Esophagus mucosa (tissue), 1 donor: ENCODE measurements at places on chromosomes 4 and X. TPM values are rescaled to one million over a fixed set of nuclear protein-coding genes. Genes with fewer than 3 reads are reported as not detected.

GRCh38 chr4:26052663-26053541, 138.9 kb downstream of the SMIM20 start:
- no peak for ATAC-seq

- no peak for ATAC-seq
Measured at GRCh38 chrX:1351981-1352714, 15.6 kb downstream of the IL3RA start.

The F8A2 gene
- total RNA-seq, result not detected

The ZCCHC4 gene
- total RNA-seq, result 4.6 TPM

The ARHGAP6 gene
- total RNA-seq, result 0.56 TPM

- ATAC-seq, result no peak
Measured at GRCh38 chr4:83851261-83852084, 315.6 kb downstream of the GPAT3 start.

The SLC9A7 gene
- 6.3 TPM for total RNA-seq

DNA sequence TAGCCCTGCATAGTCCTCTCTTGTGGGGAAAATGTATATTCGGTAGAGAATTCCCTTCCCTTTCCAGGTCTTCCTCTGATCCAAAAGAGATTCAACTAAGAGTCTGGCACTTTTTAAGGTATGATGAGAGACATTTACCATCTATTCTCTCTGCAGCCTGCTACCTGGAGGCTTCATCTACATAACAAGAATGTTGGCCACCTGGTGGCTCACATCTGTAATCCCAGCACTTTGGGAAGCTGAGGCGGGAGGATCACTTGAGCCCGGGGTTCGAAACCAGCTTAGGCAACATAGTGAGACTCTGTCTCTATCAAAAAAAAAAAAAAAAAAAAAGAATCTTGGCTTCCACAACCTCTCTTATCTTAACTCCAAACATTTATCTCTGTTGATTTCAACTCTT, 40.4 kb upstream of the NOCT start:
- ATAC-seq, result no peak

- peak; percentile 32 for ATAC-seq
Measured at GRCh38 chrX:103919270-103919637, 43.2 kb upstream of the TMSB15B start.

DNA sequence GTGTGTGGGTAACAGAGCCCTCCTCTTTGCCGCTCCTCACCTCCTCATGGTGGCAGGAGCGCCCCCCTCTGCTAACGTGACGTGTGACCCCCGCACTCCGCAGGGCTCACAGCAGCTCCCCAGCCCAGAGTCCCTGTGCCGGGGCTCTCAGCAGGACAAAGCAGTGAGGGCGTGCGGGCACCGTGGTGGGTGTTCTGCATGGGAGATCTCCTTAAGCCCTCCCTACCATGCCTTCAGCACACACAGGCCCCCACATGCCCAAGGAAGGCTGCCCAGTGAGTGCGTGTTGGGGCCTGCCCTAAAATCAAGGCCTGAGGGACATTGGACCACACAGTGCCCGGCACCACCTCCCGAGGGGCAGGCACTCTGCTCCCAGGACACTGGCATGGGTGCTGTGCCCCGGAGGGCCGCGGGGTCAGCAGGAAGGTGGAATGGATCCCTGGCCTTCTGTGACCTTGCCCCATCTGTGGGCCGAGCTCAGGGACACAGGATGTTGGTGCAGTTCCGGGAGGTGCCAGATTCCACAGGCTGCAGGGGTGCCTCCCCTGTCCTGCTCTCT, 10.1 kb downstream of the PSAPL1 start:
- ATAC-seq, result no peak

The DIPK2B gene
- total RNA-seq, result 2.9 TPM

The NCBP2L gene
- total RNA-seq, result not detected

GRCh38 chrX:101550362-101550750, at the start of gene ARMCX1:
TSS of gene ARMCX1 (plus strand) at chrX:101550547. CDS start at chrX:101552931, 2,384 bp downstream.
- ATAC-seq, result peak; percentile 60

GRCh38 chr4:11436673-11437072, 8.0 kb upstream of the HS3ST1 start:
- ATAC-seq, result peak; percentile 27

GRCh38 chr4:81960961-81961360, 412.8 kb downstream of the HNRNPD start:
- ATAC-seq, result no peak

- ATAC-seq, result peak; percentile 71
Measured at GRCh38 chr4:153466949-153467896, 1.1 kb downstream of the TMEM131L start.

- no peak for ATAC-seq
Measured at GRCh38 chr4:73864365-73864764, 4.8 kb upstream of the CXCL1 start.

GRCh38 chr4:62402088-62402806, 1202.1 kb downstream of the ADGRL3 start:
- no peak for ATAC-seq

- no peak for ATAC-seq
Measured at GRCh38 chrX:45035071-45035470, 162.1 kb downstream of the KDM6A start.

- ATAC-seq, result no peak
Measured at GRCh38 chr4:93751411-93751810, 77.1 kb upstream of the ATOH1 start.

GRCh38 chr4:3869661-3870566, 103.7 kb downstream of the ADRA2C start:
- ATAC-seq, result no peak

DNA sequence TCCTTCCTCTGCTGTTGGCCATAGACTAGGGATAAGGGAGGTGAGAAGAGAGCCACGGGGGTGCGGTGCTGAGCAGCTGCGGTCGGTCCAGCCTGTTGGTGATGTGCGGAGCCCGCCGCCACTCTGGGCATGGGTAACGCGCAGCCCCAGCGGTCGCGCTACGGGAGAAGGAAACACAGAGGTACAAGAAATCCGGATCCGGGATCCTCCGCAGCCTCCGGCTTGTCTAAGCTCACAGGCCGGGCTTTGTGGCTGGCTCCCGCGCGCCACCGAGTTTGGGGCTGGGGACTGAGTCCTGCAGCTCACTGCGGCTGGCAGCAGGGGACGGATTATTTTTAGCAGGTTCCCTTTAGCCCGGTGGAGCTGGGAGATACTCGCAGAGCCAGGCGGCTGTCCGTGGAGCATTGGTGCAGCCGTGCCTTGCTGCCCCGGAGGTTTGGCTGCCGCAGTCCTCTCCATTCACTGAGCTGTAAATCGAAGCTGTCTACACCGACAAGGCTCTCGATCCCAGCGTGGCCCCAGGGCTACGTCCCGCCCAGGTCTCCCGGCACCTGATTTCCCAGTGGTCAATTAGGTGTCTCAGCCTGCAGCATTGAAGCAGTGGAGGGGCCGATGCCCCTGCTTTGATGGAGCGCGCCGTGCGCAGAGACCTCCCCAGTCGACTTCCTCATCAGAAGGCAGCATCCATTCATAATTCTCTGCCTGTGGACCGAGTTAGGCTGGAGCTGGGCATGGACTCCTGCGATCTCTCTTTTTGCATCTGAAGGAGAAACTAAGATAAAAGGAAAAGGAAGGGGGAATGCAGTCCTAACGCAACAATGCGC, 81.9 kb upstream of the SCML1 start:
- ATAC-seq, result no peak

DNA sequence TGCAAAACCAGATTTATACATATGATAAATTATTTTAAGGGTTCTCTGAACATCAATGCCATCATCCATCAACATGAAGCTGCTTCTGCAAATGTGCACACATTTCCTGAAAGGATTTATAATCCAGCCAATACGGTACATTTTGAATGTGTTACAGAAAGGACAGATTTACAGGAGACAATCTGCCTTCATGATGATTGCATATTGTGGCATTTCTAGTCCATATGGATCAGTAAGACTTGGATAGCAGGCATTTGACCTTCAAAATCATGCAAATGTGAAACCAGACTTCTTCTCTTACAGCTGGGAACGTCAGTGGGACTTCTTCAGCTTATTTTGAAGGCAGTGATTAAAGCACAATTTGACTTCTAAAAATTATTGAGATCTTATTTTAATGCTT, 217.3 kb upstream of the GK2 start:
- ATAC-seq, result no peak

- peak; percentile 72 for ATAC-seq
Measured at GRCh38 chrX:42384956-42385355, 393.0 kb downstream of the PPP1R2C start.

The COMMD8 gene
- total RNA-seq, result 21.6 TPM

DNA sequence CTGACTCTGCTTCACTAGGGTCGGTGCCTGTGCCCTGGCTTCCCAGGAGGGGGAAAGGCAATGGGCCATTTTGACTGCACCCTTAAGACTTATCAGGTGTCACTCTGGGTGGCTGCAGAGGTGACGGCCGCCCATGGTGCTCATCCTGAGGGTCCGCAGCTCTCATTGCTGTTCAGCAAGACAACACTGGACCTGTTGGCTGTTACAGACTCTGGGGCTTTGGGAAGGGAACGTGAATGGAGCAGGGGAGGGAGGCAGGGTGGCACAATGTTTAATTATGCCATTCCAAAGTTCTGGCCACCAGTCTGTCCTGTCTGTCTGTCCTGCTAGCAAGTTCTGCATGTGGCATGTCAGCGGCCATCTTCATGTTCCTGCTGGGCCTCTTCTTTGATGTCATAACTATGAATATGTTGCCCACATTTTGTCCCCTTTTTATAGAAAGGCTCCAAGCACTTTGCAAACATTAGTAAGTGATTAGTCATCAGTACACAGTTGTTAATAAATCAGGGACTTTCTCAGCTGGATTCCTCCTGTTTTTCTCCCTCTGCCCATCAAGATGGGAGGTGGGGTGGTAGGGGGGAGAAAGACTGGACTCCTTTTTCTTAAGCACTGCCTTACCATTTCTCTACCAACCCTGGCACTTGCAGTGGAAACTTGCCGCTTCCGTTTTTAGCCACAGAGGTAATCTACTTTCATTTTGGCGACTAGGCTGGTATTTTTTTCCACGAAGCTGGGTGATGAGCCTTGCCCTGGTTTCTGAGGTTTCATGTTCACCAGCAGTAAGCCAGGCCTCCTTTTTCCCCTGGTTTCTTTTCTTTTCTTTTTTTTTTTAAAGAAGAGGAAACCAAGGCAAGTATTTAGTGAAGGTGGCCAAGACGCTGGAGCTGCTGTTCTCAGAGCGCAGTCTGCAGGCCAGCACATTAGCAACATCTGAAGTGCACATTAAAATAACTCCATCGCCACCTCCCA, 88.6 kb upstream of the TRIM2 start:
- peak; percentile 60 for ATAC-seq

DNA sequence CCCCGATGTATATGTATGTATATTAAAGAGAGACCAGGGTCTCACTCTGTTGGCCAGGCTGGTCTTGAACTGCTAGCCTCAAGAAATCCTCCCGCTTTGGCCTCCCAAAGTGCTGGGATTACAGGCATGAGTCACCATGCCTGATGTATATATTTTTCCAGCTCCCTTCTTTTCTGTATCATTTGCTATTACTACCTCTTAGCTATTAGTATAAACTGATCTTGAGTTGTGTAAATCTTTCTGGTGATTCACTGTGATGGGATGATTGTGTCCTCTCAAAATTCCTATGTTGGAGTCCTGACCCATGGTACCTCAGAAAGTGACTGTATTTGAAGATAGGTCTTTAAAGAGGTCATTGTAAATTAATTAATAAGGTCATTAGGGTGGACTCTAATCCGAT, 53.1 kb downstream of the HPRT1 start:
- no peak for ATAC-seq

DNA sequence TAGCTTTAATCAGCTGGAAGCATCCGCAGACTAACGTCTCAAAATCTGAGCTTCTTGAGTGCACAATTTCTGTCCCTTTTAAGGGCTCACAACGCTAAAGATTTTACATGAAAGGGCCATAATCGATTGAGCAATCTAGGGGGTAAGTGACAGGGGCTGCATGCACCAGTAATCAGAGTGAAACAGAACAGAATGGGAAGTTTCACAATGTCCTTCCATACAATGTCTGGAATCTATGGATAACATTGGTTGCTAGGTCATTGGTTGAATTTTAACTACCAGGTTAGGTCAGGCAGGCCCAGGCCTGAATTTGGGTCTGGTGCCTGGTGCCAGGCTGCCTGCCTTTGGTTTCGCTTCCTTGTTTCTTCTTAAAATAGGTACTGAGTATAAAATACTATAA, 42.0 kb upstream of the MTMR8 start:
- no peak for ATAC-seq

DNA sequence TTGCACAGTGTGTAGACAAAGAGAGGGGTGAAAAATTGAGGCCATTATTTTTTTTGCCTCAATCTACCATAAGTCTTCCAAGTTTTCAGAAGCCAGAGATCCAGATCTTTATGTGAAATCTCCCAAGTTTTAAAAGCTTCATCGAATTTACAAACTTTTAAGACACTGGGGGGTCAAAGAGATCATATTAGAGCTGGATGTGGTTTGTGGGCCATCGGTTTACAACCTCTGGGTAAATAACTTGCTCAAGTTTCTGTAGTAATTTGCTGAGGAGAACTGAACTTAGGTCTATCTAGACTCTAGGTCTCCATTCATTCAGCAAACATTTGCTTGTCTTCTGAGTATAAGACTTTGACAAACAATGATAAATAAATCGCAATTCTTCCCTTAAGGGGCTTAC, 54.0 kb upstream of the CHRNA9 start:
- ATAC-seq, result no peak

The SYNPO2 gene
- 13.3 TPM for total RNA-seq

GRCh38 chr4:42816189-42816879, 76.2 kb upstream of the GRXCR1 start:
- ATAC-seq, result no peak

- ATAC-seq, result no peak
Measured at GRCh38 chr4:77169481-77169880, 12.5 kb downstream of the CCNG2 start.

DNA sequence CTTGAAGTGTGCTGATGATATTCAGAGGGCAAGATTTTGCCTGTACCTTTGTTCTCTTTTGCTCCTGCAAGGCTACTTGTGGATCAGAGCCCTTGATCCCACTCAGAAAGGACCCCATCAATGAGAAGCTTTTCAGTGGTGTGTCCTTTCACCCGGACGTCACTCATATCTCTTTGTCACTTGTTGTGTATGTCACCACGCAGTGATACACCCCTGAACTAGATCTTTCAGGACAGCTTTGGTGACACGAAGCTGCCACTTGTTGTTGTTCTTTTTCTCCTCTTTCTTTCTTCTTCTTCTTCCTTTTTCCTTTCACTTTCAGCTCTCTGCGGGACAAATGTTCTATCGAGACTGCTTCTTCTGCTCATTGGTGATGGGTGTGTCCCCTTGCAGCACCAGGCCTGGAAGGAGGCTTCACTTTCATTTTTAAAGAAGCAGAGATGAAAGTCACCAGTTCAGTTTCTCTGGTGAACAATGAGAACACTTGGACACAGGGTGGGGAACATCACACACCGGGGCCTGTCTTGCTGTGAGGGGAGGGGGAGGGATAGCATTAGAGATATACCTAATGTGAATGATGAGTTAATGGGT, 83.6 kb downstream of the NBDY start:
- ATAC-seq, result peak; percentile 62

The SLC10A4 gene
- not detected for total RNA-seq
